ENCODE measurements at places on chromosomes 1 and 21.

GRCh38 chr1:46180082-46180616 lies 3.9 kb upstream of the P3R3URF start:
- no peak for DNase-seq

DNA sequence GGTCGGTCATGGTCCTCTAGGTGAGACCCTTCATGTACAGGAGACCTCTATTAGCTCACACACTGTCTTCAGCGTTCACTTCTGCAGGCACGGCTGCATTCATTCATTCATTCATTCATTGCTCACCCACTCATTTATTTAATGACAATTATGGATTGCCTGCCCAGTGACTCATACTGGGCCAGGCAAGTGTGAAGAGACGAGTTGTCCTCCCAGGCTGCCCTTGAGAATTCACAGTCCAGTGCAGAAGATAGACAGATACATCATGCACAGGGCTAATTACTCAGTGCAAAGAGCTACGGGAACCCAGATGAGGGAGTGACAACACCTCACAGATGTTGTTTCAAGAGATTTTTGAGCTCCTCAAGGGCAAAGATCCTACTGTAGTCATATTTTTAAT lies 248.4 kb downstream of the TNR start:
- DNase-seq, result no peak

DNA sequence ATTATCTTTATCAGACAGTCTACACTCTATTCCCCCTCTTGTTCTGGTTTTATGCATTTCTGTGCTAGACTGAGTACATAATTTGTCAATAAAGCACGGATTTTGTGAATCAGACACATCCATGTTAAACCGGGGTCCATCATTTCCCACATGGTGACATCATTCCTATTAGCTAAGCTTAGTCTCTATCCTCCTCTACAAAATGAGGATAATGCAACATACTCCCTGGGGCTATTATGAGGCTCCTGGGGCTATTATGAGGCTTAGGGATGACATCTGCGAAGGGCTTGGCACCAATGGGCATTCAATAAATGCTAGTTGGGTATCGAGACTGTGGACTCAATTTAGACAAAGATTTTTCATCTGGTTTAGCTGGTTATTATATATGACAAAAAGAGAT lies 25.1 kb upstream of the APP start:
- DNase-seq, result no peak

- no peak for DNase-seq
Measured at GRCh38 chr1:240404286-240404685, 207.7 kb downstream of the GREM2 start.

DNA sequence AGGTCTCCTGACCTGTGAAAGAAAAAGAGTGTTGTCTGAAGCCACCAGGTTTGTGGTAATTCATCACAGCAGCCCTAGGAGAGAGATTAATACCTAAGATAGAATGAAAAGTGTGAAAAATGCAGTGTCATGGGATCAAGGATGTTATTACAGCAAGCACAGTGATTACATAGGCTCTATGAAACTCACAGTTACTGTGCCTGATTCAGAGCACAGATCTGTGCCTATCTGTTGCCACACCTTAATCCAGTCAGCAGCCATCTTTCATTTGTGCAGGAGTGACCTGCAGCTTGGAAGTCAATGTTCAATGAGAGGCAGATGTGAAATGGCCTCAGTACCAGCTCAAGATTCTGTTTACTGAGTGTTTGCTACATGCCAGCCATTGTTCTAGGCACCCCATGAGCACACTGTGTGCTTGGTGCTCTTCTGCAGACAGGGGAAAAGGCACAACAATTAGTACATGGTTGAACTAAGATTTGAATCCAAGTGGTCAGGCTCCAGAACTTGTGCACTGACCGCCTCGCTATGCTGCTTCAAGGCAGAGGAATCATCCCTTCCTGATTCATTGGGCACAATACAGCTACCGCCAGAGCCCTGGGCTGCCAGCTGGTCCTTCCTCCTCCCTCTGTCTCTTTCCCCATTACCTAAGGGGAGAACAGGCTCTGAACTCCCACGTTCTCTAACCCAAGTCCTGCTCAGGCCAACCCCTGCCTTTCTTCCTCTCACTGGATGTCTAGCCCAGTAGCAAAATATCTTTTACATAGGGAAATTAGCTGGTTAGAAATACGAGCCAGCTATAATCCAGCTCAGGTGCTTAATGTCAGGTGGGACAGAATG lies 56.3 kb upstream of the NEK2 start:
- no peak for DNase-seq

DNA sequence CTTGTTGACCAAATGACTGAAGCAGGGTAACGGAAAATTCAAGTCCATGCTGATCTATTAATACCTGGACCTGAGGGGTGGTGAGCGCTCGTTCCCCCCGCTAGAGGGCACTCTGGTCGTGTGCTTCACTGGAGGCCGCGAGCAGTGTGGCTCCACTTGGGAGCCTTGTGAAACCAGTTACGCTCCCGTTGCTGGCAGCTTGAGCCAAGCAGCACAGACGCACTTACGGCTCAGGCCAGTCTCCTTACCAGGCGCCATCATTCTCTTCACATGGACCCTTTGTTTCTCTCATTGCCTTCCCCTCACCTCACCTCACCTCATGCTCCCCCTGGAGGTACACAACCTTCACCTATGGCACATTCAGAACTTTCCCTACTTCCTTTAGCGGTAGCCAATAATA lies 49.7 kb upstream of the TSPAN2 start:
- peak; percentile 45 for DNase-seq

DNA sequence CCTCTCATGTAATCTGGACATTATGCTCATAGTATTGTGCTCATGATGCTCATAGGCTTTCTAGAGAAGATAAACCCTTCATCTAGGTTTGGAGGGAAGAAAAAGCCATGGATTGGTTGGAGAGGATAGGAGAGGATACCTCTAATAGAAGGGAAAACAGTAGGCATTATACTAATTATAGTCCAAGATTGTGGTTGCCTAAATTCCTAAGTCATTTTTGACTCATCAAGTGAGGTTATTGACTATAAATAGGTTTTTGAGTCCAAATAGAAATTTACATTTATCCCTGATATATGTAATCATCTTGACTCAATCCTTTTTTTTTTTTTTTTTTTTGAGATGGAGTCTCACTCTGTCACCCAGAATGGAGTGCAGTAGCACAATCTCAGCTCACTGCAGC lies 5.0 kb downstream of the SYT11 start:
- DNase-seq, result no peak

- no peak for DNase-seq
Measured at GRCh38 chr1:34781844-34782391, 904 bp downstream of the GJB3 start.

DNA sequence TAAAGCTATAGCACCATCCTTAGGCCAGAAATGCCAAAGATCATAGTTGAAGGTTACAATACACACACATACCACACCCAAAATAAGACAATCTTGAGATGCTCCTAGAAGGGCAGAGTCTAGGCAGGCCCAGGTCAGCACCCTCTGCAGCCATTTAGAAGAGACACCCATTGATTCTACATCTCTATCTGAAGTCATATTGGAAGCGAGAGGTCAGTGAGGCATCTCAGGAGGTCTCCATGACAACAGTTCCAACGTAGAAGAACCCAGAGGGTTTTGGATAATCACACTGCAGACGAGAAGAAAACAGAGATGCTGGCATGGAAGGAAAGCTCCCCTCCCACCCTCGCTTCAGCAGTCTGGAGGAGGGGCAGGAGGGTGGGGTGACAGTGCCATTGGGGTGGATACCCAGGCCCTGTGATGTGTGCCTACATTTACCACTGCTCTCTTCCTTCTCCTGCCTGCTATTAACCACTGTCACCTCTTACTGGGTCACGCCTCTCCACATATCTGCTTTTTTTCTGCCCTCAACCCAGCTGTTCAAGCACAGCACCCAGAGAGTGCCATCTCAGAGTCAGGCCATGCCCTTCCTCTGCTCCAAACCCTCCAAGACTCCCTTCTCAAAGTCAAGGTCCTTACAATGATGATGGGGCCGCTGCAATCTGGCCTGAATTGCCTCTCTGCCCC lies 6.2 kb downstream of the TMCO4 start:
- DNase-seq, result peak; percentile 14

DNA sequence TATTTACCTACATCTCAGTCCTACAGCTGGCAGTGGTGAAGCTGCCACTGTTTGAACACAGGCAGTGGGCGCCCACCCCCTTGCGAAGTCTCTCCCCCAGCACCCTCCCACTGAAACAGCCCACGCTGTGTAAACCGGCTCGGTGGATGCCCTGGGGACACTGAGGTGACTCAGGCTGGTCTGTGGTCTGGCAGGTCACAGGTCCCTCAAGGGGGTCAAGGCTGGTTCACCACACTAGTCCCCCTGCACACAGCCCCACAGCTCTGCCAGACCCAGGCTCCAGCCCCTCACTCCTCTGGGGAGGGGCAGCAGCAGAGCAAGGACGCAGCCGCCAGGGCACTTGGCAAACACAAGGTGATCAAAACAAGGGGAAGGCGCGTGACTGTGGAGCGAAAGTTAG lies 7.6 kb downstream of the CHD5 start:
- DNase-seq, result no peak

DNA sequence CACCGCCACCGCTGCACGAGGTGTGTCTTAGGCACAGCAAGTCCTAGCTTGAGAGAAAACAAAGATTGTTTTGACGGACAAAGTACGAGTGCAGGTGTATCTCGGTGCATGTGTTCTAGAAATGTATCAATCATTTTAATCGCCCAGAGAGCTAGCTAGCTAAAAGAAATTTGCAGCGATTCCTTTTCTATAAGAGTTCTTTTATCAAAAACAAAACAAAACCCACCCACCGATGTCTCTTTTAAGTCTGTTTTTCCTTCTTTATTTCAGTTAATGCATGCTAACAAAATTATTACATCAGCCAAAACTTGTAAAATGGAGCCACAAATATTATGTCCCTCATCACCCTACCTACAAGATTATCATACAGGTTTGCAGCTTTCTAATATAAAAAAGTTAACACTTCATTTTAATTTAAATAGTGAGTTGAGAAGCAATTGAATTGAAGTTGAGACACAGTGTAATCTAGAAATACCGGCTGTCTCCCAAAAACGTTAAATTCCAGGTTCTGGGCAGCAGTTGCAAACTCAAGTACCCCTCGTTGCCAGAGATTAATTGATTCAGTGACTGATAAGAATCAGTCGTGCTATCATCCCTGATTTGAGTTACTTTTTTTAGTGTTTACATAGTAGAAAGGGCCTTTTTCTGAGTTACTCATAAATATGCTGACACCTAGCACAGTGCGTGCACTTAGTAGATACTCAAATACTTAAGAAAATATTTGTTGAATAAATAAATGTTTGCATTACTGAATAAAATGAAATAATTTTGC lies 1.5 kb upstream of the SYDE2 start:
- no peak for DNase-seq

DNA sequence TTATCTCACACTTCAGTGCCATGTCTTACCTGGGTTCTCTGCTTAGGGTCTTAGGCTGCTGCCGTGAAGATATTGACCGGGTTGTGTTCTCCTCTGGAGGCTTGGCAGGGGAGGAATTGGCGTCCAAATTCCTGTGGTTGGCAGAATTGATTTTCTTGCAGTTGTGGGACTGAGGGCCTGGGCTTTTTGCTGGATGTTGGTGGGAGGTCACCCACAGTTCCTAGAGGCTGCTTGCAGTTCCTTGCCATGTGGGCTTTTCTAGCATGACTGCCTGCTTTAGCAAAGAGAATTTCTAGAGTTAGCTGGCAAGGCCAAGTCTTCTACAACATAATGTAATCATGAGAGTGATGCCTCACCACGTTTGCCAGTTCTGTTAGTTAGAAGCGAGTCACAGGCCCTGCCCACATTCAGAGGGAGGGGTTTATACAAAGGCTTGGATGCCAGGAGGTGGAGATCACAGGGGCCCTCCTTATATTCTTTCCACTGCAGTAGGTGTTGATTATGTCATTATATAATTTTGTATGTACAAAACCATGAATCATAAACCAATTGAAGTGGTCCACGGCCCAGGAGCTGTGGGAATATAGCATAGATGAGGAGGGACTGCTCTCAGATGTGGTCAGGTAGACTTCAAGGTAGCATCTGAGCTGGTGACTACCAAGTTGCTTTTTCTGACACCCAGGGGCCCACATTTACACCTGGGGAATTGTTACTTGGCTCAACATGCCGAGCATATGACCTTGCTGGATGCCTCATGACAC lies 6.6 kb downstream of the UBL4B start:
- DNase-seq, result no peak

DNA sequence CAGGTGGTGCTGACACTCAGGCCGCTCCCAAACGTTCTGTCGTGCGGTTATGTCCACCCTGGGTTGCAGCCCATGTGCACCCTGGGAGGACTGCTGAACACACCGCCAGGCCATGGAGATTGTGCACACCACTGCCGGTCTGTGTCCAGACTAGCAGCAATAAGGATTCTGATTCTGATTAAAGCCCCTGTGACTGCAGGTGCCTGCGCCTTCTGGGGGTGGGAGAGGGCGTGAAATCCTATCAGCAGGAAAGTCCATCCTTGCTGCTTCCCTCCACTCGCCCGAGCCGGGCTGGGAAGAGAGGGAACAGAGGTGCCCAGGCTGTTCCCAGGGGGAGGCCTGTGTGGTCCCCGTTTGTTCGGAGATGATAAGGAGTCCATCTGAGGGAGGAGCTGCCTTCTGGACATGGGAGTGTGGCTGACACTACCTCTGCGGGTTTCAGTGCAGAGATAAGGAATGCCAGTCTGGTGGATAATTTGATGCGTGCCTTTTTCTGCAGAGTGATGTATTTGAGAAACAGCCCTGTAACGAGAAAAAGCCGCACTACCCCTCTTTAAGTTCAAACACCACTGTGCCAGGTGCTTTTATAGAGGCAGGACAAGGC lies 41.2 kb downstream of the BACE2 start:
- no peak for DNase-seq

DNA sequence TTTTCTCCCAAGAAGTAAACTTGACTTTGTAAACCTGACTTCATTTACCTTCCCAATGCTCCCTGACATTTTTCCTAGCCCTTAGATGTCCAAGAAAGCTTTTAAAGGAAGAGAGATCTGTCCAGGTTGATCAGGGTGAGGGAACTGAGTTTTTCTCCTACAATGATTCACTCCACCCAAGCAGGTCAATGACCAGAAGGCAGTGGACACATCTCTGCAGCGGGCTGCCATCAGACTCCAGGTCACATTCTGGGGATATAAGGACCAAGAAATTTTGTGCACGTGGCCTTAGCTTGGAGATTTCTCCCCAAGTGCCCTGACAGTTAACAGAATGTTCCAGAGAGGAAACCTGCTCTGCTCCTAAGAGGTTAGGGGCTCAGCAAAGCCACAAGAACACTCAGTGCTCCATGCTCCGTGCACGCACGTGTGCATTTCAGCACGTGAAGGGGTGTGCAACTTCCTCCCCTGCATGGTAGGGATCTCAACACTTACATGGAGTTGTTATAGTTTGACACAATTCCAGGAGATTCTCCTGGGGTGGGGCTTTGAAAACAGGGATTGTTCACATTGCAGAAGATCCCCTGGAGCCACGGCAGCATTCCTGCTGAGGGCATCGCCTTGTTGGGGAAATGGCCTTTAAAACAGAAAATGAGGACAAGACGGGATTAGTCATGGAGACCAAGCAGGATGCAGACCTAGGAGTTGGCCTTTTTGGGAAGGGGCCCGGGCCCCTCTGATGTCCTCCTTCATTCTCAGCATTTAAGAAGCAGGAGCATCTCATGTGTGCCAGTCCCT lies 9.8 kb downstream of the ABCA4 start:
- DNase-seq, result no peak

- no peak for DNase-seq
Measured at GRCh38 chr1:246095443-246095842, 411.6 kb downstream of the SMYD3 start.

Data from natural killer cell (primary cell).